Neural progenitor cell (in vitro differentiated cells): ENCODE measurements at places on chromosomes 12 and 14. TPM values are rescaled to one million over a fixed set of nuclear protein-coding genes. Genes with fewer than 3 reads are reported as not detected.

Gene PLBD1
- total RNA-seq = 4.8 and 5.4 TPM in 2 replicates

Gene VRTN
- 7.9 and 18.6 TPM in 2 replicates for total RNA-seq

Gene SLC10A1
- total RNA-seq = not detected in 2 replicates

Gene TSPAN31
- 57.6 and 61.3 TPM in 2 replicates for total RNA-seq

Gene BEGAIN
- 4.0 and 13.4 TPM in 2 replicates for total RNA-seq

Gene CLEC6A
- not detected in 2 replicates for total RNA-seq

Gene MYO1H
- not detected in 2 replicates for total RNA-seq

Gene GPRC5A
- not detected in 2 replicates for total RNA-seq

Gene FAM186B
- 0.25 TPM in 1 of 2 replicates, not detected in the other for total RNA-seq

Gene USP44
- total RNA-seq = 67.1 and 79.4 TPM in 2 replicates

Gene SLC25A21
- 5.3 and 6.4 TPM in 2 replicates for total RNA-seq

Gene RIMBP2
- total RNA-seq = 0.84 and 0.99 TPM in 2 replicates

Gene CLEC4A
- 0.43 and 2.0 TPM in 2 replicates for total RNA-seq

Gene DNAJC22
- 0.34 and 0.39 TPM in 2 replicates for total RNA-seq
